Activated T-helper 1 cell treated with anti-CD3 and anti-CD28 coated beads, Interleukin-12 subunit alpha, Interleukin-12 subunit beta, Interleukin-2, Interleukin-4 antibody, amounts not matched to agents 30 ng/mL and 10 ng/mL and 1 ng/mL, durations not matched to agents 14 hours and 24 hours and 36 hours (primary cell): ENCODE measurements at places on chromosomes 5 and 9.

DNA sequence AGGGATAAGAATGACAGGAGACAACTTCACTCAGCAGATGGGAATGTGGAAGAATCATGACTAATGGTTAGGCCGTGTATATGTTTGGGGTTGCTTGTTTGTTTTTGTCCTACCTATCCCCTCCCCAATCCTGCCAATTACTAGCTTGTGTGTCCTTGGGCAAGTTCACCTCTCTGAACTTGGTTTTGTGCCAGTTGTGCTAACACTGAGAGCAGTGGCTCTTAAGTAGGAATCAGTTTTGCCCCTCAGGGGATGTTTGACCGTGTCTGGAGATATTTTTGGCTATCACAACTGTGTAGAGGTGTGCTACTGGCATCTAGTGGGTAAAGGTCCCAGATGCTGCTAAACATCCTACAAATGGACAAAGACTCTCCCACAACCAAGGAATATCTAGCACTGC lies 287.0 kb downstream of the DMRT2 start:
- no peak for DNase-seq

DNA sequence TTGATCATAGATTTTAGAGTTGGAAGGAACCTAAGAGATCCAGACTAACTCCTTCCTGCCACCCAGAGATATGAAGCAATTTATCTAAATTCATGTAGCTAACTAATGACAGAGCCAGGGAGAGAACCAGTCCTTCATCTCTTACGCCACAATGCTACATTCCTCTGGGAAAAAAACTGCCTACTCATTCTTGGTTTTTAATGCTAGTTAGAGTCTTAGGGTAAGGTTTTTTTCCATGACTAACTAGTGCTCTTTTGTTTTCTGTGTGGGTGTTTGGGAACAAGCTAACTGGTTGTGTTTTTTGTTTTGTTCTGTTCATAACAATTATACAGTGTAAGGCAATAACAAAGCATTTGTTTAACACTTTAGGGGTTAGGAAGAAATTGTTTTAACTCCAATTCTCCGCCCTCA lies 52.4 kb downstream of the SLC44A1 start:
- no peak for DNase-seq

- DNase-seq = no peak
These were observed 49.5 kb downstream of the C7 start for GRCh38 chr5:40958811-40959210.

- DNase-seq = peak; percentile 24
These were observed 157.0 kb downstream of the C9orf152 start for GRCh38 chr9:110050925-110051355.

DNA sequence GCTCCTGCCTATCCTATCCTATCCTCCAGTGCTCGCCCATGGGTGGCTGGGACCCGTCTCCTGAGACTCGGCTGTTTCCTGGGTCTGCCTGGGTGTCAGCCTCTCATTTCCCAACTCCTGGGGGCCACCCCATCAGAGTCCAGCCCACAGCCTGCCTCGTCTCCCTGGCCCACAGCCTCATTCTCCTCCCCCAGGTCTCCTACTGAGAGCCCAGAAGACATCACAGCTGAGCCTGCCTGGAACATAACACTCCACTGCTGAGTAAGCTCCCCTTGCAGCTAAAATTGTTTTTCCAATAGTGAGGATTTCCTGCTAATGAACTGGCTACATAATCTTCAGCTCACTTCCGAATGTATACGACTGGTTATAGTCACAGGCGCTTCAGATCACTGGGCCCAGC lies 95.3 kb downstream of the TTLL11 start:
- no peak for DNase-seq

GRCh38 chr5:37771731-37772130 lies 68.1 kb downstream of the GDNF start:
- DNase-seq = no peak
